ENCODE measurements at places on chromosomes 11 and 22.
A peak's percentile ranks its signal among the peaks of the same experiment; 100 is the strongest.

GRCh38 chr11:1530686-1531448, 41.2 kb downstream of the DUSP8 start:
- DNase-seq: no peak

- peak; percentile 7 for DNase-seq
Observed at GRCh38 chr11:106160494-106160893, 83.0 kb downstream of the AASDHPPT start.

GRCh38 chr11:71934213-71934612, 5.4 kb downstream of the RNF121 start:
- no peak for DNase-seq

GRCh38 chr11:58739725-58740430, 8.1 kb upstream of the GLYAT start:
- DNase-seq: peak; percentile 49

GRCh38 chr22:32389685-32390084, 22.4 kb downstream of the RTCB start:
- DNase-seq: peak; percentile 31

DNA sequence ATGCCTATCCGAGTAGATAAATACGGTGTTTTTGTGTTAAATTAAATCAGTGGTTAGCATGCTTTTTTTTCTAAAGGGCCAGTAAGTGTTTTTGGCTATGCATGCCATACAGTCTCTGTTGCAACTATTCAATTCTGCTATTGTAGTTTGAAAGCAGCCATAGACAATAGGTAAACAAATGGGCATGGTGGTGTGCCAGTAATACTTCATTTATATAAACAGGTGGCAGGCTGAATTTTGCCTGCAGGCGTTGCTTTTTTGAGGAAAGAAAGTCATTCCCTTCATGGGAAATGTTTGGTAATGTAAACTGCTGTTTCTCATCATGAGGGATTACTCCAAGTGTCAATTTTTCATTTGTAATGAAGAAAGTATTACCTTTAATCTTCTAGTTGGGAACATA, 106.5 kb downstream of the TMEM135 start:
- no peak for DNase-seq
